A549 treated with RU486 at 1 μM for 4 hours (cell line): ENCODE measurements at places on chromosomes 2 and 18. TPM values are rescaled to one million over a fixed set of nuclear protein-coding genes. Genes with fewer than 3 reads are reported as not detected.

Gene GKN1
- 0.34 to 1.2 TPM (median 0.54 TPM) in 5 replicates for total RNA-seq

Gene MYOM1
- total RNA-seq, result 0.07 to 0.25 TPM (median 0.08 TPM) in 5 replicates

Gene CNTNAP5
- total RNA-seq, result not detected in 5 replicates

Gene TUBA3E
- total RNA-seq, result not detected in 5 replicates

Gene SPIRE1
- total RNA-seq, result 15.0 to 22.2 TPM (median 16.4 TPM) in 5 replicates

Gene ARHGAP15
- total RNA-seq, result not detected in 5 replicates

Gene POMC
- not detected in 5 replicates for total RNA-seq

Gene TPGS2
- total RNA-seq, result 87.8 to 96.6 TPM (median 90.1 TPM) in 5 replicates
